ENCODE measurements at places on chromosomes 1 and 21.

- no peak for DNase-seq
These were observed 2.8 kb downstream of the GCSAML start for GRCh38 chr1:247551721-247552120.

- no peak for DNase-seq
These were observed 302.7 kb downstream of the HHAT start for GRCh38 chr1:210631399-210631798.

GRCh38 chr1:112304612-112305011 is 91.4 kb upstream of the CTTNBP2NL start:
- DNase-seq = no peak

- DNase-seq = no peak
These were observed 602.5 kb downstream of the PTPRU start for GRCh38 chr1:29838738-29839320.

DNA sequence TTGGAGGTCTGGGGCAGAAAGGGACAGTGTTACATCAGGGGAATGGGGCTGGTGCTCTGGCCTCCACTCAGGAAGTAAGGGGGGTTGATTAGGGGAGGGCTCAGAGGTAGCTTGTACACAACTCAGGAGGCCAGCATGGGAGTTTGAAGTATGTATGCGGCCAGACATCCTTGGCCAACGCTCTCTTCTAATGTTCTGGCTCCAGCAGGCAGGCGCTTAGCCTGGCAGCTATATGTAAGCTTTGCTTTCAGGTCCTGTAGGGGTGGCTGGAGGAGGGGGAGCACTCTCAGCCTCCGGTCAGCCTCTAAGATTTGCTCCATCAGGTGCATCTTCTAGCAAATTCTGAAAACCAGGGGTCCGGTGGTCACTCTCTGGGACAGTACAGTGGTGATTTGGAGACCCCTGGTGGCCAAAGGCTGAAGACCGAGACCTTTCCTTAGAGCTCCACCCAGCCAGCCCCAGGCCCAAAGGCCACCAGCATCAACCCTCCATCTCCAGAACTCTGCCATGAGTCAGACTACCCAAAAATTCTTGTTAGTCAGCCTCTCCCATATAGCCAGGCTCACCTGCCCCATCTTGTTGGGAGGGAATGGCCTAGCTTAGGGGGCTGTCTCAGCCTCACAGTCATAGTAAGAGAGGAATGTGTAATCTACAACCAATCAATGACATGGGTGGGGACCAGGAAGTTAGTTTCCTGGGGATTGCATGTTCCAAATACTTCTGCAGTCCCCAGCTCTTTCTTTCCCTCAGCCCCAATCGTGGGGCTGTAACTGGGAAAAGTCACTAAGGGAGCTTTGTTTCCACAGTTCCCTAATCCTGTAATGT is 9.7 kb upstream of the COL8A2 start:
- no peak for DNase-seq

DNA sequence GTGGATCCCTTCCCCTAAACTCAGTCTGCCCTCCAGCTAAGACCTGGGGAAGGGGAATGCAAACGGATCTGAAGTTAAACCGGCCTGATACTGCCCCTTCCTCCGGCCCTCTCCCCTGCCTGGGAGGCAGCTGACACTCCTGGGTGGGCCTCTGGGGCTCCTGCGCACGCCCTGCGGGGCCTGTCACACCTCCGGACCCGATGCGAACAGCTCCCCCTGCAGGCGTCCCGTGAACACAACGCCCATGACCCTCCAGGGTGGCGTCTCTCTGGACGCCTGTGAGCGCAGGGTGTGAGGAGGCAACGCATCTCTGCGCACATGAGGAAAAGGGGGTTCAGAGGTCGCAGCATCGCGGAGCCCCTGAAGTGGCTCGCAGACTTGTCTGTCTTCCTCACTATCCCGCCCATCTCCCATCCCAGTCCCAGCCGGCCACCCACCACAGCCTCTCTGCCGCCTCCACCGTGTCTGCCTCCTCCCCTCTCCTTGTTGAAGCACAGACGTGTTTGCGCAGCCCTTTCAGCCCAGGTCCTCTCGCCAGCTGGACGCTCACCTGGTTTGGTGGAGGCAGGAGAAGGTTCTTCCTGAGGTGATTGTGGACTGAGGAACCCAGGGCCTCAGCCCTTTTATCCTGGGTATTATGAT is 421 bp upstream of the LCE3A start:
- no peak for DNase-seq

- no peak for DNase-seq
These were observed 7.9 kb upstream of the NLRP3 start for GRCh38 chr1:247408100-247408499.

- DNase-seq = no peak
These were observed 26.5 kb downstream of the TMEM63A start for GRCh38 chr1:225855503-225856300.

GRCh38 chr1:53677486-53677885 is 61.5 kb downstream of the GLIS1 start:
- DNase-seq = no peak

DNA sequence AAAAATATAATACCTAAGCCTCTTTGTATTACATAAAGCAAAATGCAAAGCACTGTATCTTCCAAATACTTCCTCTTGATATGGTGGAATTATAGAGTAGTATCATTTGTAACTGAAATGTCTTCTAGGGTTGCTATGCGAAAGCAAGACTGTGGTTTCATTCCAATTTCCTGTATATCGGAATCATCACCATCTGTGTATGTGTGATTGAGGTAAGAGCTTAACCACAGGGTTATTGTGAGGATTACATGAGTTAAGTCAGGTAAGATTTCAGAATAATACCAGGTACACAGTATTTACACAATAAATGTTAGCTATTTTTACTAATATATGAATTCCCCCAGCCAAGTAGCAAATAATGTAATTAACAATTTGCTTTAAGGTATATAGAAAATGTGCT is 24.7 kb downstream of the CD53 start:
- DNase-seq = no peak

GRCh38 chr1:46131093-46131492 is 1.3 kb downstream of the PIK3R3 start:
- DNase-seq = no peak

- no peak for DNase-seq
These were observed 2.6 kb downstream of the INPP5B start for GRCh38 chr1:37944086-37944763.

- no peak for DNase-seq
These were observed 3.7 kb downstream of the C1orf226 start for GRCh38 chr1:162385280-162385623.

DNA sequence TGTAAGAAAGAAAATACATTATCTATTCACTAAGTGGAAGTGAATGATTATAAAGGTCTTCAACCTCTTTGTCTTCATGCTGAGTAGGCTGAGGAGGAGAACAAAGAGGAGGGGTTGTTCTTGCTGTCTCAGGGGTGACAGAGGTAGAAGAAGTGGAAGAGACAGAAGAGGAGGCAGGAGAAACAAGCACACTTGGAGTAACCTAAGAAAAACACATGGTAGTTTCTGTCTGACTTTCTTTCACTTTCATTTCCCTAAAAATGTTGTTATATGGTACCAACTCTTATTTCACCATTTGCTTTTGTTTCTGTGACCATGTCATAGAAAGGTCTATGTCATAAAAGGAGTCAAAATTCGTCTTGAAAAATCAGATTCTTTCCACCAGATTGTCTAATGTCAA is 696.6 kb upstream of the BRINP3 start:
- no peak for DNase-seq

DNA sequence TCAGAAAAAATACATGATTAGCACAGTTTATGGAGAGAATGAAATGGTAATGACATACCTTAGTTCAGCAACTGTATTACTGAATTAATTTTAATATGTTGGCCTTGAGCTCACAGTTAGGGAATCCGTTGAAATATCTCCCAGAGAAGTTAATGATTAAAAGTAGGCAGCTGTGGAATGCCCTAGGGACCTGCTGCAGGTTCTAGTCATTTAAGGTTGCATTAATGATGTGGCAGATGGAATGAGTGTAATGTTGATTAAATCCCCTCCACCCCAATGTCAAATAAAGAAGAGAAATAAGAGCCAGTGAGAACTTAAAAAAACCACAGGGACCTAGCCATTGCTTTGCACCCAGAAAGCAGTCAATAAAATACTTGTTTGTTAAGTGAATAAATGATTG is 40.3 kb upstream of the TRIM45 start:
- DNase-seq = no peak

DNA sequence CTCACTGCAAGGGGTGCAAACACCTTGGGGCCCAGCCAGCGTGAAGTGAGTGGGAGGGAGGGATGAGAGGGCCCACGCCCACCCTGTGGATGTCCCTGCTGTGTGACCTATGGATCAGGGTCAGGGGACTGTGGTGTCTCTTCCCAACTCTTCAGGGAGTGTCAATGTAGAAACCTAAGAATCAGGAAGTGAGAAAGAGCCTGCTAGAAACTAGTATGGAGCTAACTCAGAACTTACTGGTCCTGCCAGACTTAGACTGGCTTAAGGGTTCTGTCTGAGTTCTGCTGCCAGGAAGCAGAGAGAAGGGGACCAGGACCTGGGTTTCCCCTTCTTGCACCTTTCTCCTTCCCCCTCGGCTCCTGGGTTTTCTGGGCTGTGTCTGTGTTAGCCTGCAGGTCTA is 1.8 kb upstream of the IL10 start:
- DNase-seq = no peak

DNA sequence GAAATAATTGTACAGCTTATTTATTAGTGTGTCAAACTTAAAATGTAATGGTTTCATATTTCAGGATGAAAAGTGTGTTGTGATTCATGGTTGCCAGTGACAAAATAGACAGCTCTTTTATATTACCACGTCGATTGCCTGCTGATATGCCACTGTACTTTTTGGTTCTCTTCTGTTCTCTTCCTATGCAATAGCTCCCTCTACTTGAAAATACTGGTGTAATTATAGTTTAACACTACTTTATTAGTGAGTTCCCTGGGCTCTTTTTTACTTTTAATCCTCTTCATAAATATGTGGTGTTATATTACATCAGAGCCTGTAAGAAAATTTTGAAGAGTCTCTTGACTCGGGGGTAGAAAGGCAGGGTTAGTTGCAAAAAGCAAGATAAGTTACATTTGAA is 111.3 kb downstream of the PATJ start:
- DNase-seq = no peak

DNA sequence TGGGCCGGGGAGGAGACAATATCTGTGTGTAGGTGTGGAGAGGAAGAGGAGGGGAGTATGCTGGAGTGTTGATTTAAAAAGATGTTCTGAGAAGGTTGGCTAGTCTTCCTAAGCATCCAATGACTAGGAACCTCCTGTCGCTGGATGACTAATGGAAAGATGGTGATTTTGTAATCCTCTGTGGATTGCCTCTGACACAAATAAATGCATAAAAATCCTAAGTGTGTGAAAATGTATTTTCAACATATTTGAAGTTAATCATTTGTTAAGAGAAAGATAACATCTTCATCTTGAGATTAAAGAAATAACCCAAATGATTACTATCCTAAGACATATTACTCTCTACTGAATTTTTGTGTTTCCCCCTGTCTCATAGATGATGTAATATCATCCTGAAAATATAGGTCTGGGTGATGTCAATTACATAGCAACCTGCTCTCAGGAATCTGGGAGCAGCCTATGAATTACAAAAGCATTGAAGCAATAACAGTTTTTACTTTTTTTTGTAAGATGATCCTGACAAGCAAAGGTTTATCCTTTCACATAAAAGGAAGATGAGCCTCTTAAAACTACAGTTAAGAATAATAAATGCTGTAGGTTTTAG is 220.5 kb upstream of the MAP1LC3C start:
- no peak for DNase-seq

DNA sequence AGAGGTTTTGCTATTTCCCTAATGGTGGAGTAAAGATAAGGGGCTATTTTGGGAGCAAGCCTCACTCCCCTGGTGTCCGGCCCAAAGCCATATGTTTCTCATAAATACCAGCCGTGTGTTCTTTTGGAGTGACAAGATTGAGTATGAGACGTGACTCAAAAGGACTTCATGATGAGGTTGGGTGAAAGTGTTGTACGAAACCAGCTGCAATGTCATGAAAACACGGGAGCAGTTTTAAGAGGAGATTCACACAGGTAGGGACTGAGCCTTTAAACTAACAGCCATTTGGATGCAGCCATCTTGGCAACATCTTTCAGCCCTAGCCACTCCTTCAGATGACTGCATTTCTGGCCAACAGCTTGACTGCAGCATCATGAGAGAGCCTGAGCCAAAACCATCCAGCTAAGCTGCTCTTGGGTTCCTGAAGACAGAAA is 532.3 kb upstream of the USP24 start:
- DNase-seq = peak; percentile 53

- DNase-seq = no peak
These were observed 1386.8 kb downstream of the MRPL39 start for GRCh38 chr21:24220446-24220845.

GRCh38 chr1:235161685-235162327 is 756 bp upstream of the RBM34 start:
- DNase-seq = no peak

DNA sequence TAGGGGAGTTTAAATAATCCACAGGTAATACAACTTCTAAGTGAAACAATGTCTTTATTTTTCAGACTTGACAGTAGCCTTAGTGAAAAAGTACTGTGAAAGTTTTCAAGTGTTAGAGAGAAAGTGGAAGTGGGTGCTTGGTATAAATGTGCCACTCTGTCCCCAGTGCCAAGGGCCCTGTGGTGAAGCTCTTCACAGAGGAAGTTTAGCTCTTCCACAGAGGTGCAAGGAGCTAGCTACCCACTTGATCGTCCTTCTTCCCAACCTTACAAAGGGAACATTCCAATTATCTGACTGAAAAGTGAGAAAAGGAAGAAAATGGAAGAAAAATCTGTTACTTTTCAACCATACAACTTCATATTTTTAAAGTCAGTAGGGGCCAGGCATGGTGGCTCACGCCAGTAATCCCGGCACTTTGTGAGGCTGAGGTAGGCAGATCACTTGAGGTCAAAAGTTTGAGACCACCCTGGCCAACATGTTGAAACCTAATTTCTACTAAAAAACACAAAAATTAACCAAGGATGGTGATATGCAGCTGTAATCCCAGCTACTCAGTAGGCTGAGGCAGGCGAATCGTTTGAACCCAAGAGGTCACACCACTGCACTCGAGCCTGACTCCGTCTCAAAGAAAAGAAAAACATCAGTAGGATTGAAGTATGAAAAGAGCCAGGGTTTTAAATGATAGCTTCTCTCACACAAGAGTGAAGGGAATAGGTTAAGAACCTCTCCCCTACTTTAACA is 41.0 kb upstream of the PTPRC start:
- no peak for DNase-seq

DNA sequence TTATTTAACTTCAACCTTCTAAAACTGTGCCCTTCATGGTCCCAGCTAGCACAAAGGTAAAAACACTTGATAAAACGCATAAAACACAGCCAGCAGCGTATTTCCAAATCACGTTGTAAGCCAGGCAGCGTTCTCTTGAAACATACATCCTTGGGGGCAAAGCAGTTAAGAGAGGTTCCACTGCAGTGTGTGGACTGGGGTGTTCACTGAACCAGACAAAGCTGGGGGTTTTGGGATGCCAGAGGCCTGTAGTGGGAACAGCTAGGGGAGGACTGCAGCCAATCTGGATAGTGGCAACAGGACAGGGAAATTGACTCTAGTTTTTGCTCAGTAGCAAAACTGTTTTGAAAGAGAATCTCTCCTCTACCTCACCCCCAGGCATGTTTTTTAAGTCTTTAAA is 21.5 kb upstream of the ATP5PO start:
- DNase-seq = no peak

Data from AG04450 (cell line).